ENCODE measurements at places on chromosomes 5 and 9.

DNA sequence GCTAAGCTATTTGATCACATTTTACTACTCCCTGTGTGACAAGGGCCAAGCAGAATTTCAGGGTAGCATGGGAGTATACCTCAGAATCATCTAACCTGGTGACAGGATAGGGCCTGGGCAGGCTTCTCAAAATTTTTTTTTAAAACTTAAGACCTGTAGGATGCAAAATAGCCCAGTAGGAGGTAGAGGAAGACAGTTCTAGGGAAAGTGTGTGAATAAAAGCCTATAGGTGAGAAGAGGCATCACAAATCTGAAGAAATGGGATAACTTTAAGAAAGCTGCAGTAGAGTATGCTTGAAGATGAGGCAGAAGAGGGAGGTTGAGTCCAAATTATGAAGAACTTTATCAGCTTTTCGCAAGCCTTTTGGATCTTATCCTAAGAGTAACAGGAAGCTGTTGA is 32.3 kb downstream of the CNTRL start:
- no peak for DNase-seq

- DNase-seq: no peak
Measured at GRCh38 chr9:79745752-79746336, 174.1 kb downstream of the TLE4 start.

DNA sequence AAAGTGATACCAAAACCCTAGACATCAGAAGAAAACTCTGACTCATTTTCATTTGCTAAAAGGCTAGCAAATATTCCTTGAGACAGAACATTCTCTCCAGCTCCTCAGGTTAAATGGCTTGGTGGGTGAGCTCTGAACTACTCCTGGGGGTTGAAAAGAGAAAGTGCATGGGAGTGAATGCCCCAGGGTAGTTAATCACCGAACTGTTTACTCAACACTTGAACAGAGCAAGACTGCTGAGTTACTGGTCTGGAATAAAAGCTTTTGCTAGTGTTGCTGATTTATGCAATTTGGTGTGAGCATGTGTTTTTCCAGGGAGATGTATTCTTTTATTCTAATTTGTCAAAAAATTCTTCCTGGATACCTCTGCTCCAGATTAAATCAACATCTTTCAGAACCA is 88.3 kb upstream of the PRDM9 start:
- DNase-seq: no peak

DNA sequence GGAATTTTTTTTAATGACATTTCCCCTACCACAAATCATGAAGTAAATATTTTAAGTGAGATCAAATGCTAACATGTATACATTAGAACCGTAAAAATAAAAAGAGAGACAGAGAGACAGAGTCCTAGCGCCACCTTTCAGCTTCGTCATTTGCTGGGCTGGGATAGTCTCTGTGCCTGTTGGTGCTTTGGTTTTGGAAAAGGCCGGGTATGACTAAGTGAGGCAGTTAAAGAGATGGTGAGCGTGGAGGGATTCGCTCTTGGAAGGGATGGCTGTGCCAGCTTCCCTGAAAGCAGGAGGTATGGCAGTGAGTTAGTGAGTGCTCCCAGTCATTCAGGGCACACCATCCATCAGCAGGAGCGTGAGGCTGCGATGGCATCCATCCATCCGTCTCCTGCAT is 729.6 kb upstream of the WWC1 start:
- no peak for DNase-seq

GRCh38 chr5:147017621-147018020 is 139.1 kb upstream of the PPP2R2B start:
- DNase-seq: no peak

- DNase-seq: no peak
Measured at GRCh38 chr5:14185326-14186058, 42.4 kb downstream of the TRIO start.
